ENCODE measurements at places on chromosomes 1 and 21.
A peak's percentile ranks its signal among the peaks of the same experiment; 100 is the strongest.

- H3K27me3 ChIP-seq: no peaks in the 10 kb centered on the region
- peaks cover 17% of the 10 kb centered on the region for H3K4me1 ChIP-seq
- DNase-seq: no peak
- H3K36me3 ChIP-seq: peaks cover 32% of the 10 kb centered on the region
- H3K4me3 ChIP-seq: no peak overlapping the region
- no peak overlapping the region for H3K27ac ChIP-seq
Measured at GRCh38 chr1:228092342-228093049, 10.0 kb downstream of the ARF1 start.

DNA sequence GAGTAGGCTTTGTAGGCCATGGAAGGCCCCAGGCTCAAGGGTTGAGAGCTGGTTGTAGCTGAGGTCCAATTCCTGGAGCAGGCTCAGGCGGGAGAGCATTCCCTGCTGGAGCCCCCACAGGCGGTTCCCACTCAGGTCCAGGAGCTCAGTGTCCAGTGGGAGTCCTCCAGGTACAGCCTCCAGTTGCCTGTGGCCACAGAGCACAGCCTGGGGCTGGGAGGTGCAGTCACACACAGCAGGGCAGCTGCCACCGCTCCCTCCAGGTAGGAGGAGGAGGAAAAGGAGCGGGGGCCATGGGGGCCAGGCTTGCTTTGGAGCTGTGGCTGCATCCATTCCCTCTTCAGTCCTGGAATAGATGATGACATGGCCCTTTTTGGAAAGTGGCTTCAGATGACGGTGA lies 2.8 kb downstream of the LINGO4 start:
- DNase-seq: no peak
- peaks cover 3% of the 10 kb centered on the region for H3K27me3 ChIP-seq
- H3K27ac ChIP-seq: no peak overlapping the region
- H3K4me3 ChIP-seq: no peak overlapping the region
- peaks cover 8% of the 10 kb centered on the region for H3K4me1 ChIP-seq

DNA sequence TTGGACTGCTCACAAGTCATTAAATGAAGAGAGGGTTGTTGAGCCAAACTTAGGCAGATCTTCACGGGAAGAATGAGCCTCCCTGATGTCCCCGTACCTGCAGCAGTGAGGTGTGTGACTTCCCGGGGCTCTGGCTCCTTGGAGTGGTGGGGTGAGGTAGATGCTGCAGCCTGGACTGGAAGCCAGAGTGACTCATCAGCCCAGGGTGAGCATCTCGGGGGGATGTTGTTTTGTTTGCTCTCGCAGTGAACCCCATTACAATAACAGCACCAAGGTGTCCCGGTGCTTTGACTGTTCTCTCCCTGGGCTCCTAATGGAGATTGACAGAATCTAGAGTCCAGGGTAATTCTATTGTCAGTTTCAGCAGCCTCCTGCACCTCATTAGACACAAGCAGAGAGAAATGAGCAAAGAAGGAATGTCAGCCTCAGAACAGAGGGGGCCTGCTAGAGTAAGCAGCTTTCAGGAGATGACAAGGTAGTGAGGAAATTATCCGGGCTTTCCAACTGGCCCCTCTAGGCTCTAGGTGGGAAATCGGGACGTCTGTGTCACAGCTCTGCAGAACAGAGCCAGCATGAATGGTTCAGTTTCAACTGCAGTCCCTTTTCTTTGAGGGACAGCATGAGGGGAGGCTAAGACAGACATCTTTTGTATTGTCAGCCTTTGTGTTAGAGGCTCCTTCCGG lies 36.0 kb upstream of the LRRN2 start:
- no peaks in the 10 kb centered on the region for H3K4me1 ChIP-seq
- H3K27me3 ChIP-seq: peaks cover 4% of the 10 kb centered on the region
- H3K4me3 ChIP-seq: no peak overlapping the region
- H3K36me3 ChIP-seq: no peaks in the 10 kb centered on the region
- no peak overlapping the region for H3K27ac ChIP-seq

DNA sequence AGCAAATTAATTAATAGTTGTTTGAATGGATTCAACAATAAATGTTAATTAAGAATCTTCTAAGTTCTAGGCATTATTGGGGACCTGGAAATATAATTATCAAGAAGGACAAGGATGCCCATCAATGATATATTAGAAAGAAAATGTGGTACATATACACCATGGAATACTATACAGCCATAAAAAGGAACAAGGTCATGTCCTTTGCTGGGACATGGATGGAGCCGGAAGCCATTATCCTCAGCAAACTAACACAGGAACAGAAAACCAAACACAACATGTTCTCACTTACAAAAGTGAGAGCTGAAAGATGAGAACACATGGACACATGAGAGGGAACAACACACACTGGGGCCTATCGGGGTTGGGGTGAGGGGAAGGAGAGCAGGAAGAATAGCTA lies 141.4 kb upstream of the JUN start:
- H3K27ac ChIP-seq: no peak overlapping the region
- peaks cover 6% of the 10 kb centered on the region for H3K4me1 ChIP-seq
- no peak for DNase-seq
- H3K36me3 ChIP-seq: no peaks in the 10 kb centered on the region
- H3K27me3 ChIP-seq: no peaks in the 10 kb centered on the region
- H3K4me3 ChIP-seq: no peak overlapping the region

DNA sequence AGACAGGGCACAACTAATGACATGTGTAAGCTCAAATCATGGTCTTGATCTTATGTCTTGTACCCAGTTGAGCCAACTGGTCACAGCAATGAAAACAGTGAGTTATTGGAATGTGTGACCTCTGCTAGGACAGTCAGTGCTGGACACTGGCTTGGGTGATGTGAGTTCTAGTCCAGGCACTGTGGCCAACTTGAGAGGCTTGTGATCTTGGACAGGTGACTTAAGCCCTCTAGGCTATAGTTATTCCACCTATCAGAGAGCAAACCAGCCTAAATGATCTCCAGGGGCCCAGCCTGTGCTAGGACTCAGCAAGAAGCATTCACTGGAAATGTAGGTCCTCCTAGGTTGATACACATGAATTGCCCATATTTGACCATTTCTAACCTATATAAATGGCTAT lies 1.1 kb downstream of the KCNE2 start:
- H3K4me3 ChIP-seq: no peak overlapping the region
- H3K36me3 ChIP-seq: no peaks in the 10 kb centered on the region
- H3K27ac ChIP-seq: no peak overlapping the region
- no peaks in the 10 kb centered on the region for H3K4me1 ChIP-seq

DNA sequence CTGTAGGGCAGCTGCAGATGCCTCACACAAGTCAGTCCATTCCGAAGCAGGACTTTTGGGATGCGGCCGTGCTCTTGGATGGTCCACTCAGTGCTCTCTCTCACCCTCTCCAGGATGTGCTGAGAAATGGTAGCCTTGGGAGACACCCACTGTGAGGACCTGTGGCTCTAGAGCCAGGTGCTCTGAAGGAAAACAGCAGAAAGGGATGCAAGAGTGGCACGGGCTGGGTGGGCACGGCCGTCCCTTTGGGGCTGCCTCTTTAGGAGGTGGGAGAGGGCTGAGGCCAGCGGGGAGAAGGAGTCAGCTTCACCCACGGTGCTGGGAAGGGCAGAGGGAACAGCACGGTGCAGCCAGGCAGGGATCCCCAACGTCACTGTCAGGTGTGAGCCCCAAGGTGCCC lies 106.1 kb downstream of the RIPK4 start:
- no peak for DNase-seq
- no peaks in the 10 kb centered on the region for H3K4me1 ChIP-seq
- H3K4me3 ChIP-seq: no peak overlapping the region
- H3K27ac ChIP-seq: no peak overlapping the region
- no peaks in the 10 kb centered on the region for H3K36me3 ChIP-seq

- no peak for DNase-seq
- peak overlapping the region; percentile 96 for H3K27ac ChIP-seq
- H3K27me3 ChIP-seq: no peaks in the 10 kb centered on the region
- H3K4me1 ChIP-seq: peaks cover 70% of the 10 kb centered on the region
- H3K36me3 ChIP-seq: peaks cover 5% of the 10 kb centered on the region
Measured at GRCh38 chr1:167628741-167629515, 1.1 kb upstream of the RCSD1 start.

DNA sequence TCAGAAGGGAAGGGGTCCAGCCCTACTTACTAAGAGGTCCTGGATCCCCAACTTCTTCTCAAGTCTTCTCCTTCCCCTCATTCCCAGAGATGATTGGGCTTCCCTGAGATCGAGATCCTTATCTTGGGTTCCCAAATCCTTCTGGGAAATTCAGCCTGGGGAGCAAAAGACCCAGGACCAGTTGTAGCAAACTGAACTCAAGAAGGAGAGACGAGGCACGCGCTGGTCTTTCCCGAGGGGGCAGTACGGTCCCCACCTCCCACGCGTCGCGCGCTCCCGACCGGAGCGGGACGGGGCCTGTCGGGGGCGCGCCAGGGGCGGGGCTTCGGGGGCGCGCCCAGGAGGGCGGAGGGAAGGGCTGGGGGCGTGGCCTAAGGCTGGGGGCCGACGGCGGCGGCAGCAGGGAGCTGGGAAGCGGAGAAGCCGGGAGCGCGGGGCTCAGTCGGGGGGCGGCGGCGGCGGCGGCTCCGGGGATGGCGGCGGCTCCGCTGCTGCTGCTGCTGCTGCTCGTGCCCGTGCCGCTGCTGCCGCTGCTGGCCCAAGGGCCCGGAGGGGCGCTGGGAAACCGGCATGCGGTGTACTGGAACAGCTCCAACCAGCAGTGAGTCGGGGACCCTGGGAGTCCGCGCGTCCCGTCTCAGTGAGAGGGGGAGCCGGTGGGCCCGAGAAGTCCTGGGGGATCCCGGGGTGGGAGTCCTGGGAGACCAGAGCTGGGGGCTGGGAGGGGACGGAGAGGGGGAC lies at the start of gene EFNA3:
EFNA3 (plus strand) TSS at position 369 of the 741 bp plus-strand sequence; CDS start at position 474, 105 bp downstream.
- peak; percentile 56 for DNase-seq
- no peak within 1 kb of the TSS for H3K27ac ChIP-seq
- H3K4me3 ChIP-seq: peak within 1 kb of the TSS; percentile 46
- peaks cover 56% of the 10 kb centered on the region for H3K4me1 ChIP-seq
- no peaks in the 10 kb centered on the region for H3K36me3 ChIP-seq

- H3K36me3 ChIP-seq: no peaks in the 10 kb centered on the region
- H3K27ac ChIP-seq: no peak overlapping the region
- peak overlapping the region; percentile 58 for H3K4me3 ChIP-seq
- no peaks in the 10 kb centered on the region for H3K27me3 ChIP-seq
- peak; percentile 74 for DNase-seq
Measured at GRCh38 chr1:239843541-239843940, 248.1 kb upstream of the FMN2 start.

DNA sequence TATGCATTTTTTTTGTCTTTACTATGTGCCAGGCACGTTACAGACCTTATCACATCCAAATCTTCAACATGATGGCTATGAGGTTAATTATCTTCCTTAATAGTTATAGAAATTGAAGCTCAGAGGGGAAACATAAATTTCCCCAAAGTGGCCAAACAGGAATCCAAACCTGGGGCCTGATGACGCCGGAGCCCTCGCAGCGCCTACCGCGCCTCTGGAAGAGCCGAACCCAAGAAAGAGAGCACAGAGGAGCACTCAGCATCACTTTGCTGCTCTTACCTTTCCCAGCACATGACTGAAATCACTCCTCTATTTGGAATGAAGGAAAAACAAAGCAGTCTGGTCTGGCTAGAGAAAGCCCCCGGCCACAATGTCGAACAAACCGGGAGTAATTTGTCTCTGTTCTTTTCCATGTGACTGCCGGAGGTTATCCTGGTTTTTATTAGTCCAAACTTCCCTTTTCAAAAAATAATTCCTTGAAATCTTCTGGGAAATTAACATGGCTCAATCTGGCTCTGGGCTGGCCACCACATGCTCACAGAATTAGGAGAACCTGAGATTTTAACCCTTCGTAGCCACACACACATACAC lies 195.5 kb downstream of the ADSS2 start:
- no peak overlapping the region for H3K4me3 ChIP-seq
- H3K27me3 ChIP-seq: no peaks in the 10 kb centered on the region
- no peak for DNase-seq
- H3K4me1 ChIP-seq: peaks cover 5% of the 10 kb centered on the region

DNA sequence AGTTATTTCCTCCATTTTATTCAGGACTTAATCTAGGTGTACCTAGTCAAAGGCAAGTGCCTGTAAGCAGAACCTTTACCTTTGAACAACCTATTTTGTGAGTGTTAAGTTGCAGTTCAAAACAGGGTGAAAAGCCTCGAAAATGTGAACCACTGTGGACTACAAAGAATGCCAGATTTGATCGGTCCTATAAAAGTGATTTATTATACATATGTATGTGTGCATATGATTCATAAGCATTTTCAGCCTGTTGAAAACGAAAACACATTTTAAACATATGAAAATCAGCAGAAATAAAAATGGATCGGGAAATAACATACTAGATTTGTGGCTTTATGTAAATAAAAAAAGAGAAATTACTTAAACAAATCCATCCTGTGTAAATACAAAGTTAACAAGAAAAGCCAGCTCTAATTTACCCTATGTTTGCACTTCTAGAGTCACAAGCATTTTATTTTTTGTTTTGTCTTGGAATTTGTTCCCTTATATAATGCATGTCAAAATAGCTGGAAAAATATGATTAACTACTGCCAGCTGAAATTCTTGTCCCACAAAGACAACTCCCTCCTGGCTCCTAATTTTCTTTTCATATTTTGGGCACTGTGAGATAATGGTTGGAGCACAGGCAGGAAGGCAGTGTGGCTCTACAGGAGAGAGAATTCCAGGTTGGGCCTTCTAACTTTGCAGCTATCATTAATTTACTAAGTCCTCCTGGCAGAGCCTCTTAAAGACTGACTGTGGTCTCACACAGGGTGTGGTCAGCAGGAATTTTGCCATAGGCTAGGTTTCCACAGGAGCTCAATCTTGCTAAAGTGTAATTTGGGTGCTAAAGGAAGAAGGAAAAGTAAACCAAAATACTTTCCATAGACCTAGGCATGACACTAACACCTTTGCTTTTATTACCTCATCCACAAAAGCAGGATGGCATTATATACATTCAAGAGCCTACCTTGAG lies 70.2 kb upstream of the CDC42BPA start:
- no peak overlapping the region for H3K27ac ChIP-seq
- H3K4me1 ChIP-seq: peaks cover 6% of the 10 kb centered on the region
- H3K36me3 ChIP-seq: no peaks in the 10 kb centered on the region
- DNase-seq: no peak

DNA sequence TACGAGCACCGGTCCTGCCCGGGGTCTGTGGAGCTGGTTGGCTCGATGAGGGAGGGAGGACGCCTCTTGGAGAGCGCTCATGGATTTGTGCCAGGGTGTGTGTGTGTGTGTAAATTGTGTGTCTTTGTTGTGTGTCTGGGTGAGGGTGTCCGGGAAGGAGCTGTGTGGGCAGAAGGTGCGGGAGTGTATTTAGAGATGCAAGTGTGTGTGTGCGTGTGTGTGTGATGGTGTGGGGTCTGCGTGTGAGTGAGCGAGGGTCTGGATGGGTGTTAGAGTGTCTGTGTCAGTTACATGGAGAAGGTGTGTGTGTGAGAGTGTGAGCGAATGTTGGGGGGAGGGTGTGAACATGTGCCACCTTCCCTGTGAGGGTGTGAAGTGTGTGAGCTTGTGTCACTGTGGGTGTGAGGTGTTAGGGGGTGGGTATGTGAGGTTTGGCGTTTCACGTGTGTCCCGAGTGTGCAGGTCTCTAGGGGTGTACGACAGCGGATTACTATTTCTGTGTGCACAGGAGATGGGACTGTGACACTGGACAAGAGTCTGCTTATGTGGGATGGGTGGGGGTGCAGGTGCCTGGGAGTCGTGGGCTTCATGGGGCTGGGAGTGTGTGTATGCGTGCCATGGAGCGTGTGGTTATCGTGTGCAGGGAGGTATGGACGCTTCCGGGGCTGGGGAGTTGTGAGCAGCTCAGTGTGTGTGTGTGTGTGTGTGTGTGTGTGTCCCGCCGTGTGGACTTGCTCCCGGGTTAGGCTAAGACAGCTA lies 880 bp downstream of the IGSF21 start:
- DNase-seq: no peak
- H3K27ac ChIP-seq: no peak overlapping the region
- no peaks in the 10 kb centered on the region for H3K4me1 ChIP-seq
- peaks cover 94% of the 10 kb centered on the region for H3K27me3 ChIP-seq
